ENCODE measurements at places on chromosomes 4 and X. TPM values are rescaled to one million over a fixed set of nuclear protein-coding genes. Genes with fewer than 3 reads are reported as not detected.

- no peak for DNase-seq
Observed at GRCh38 chrX:38626296-38626695, 65.0 kb downstream of the TSPAN7 start.

DNA sequence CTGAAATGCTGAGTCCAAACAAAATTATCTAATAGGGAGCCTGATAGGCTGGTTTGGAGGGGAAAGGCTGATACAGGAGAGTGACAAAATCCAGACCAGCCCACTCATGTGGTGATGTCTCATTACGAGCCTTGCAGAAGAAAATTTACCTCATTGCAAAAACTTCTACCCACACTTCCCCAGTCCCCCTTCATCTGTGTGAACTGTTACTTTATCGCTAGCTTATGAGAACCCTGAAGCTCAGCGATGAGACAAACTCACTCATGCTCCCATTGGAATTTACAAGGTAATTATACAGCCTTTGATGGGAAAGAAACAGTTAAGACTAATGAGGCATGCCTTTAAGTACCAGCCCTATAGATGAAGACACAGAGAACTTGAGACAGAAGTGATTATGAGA, 76.1 kb downstream of the ARHGAP6 start:
- no peak for DNase-seq

GRCh38 chr4:139554893-139555704, 920 bp downstream of the SETD7 start:
- DNase-seq: peak; percentile 96

GRCh38 chr4:7828011-7828720, 111.5 kb downstream of the AFAP1 start:
- peak; percentile 92 for DNase-seq

DNA sequence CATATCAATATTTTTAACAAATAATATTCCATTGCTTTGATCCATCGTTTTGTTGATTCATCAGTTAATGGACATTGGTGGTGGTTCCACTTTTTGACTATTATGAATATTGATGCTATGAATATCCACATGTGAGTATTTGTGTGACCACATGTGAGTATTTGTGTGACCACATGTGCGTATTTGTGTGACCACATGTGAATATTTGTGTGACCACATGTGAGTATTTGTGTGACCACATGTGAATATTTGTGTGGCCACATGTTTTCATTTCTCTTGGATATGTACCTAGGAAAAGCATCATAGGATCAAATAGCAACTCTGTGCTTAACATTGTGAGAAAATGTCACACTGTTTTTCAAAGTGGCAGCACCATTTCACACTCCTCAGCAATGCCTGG, 433.6 kb upstream of the FRG1 start:
- DNase-seq: no peak

GRCh38 chrX:10725071-10725470, 104.7 kb upstream of the MID1 start:
- no peak for DNase-seq

DNA sequence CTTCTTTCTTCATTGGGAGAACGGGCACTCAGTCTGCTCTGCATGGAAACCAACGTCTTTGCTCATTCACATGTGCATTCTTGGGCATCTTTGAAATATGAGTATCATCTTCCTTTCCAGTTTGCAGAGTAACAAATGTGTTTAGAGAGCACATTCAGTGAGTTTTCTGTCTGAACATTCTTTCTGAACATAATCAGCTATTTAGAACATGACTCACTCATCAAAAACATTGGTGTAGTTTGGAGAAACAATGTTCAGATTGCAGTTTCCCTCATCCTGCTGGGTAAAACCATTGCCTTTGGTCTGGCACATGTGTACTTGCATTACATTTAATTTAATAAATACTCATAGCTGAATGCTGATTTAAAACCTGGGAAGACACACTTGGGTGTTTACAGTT, 81.5 kb upstream of the F9 start:
- DNase-seq: no peak

DNA sequence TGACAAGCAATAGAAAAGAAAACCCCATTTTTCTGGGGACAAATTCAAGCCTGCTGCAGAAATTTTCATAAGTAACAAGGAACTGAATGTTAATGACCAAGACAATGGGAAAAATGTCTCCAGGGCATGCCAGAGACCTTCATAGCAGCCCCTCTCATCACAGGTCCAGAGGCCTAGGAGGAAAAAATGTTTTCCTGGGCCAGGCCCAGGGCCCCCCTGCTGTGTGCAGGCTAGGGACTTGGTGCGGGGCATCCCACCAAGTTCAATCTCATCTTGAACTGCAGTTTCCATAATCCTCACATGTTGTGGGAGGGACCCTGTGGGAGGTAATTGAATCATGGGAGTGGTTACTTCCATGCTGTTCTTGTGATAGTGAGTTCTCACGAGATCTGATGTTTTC, 211.5 kb upstream of the GRIA3 start:
- no peak for DNase-seq

DNA sequence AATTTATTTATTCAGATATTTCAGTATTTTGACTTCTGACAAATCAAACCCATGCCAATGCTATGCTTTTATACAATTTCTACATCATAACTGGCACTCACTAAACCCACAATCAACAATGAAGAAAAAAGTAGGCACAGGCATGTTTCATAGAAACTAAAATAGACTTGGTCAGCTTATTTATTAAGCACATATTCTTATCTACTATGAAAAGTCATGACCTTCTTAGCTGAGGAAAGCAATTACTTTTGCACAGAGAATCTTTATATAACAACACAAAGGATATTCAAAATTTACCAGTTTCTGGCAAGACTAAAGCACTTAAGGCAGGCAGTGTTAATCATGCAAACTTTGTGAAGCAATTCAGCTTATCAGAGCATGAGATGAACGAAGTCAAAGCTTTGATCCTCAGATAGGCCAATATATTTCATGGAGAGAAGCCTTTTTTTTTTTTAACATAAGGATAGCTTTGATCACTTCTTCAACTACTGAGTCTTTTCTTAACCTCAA, 490.6 kb downstream of the INPP4B start:
- DNase-seq: no peak

DNA sequence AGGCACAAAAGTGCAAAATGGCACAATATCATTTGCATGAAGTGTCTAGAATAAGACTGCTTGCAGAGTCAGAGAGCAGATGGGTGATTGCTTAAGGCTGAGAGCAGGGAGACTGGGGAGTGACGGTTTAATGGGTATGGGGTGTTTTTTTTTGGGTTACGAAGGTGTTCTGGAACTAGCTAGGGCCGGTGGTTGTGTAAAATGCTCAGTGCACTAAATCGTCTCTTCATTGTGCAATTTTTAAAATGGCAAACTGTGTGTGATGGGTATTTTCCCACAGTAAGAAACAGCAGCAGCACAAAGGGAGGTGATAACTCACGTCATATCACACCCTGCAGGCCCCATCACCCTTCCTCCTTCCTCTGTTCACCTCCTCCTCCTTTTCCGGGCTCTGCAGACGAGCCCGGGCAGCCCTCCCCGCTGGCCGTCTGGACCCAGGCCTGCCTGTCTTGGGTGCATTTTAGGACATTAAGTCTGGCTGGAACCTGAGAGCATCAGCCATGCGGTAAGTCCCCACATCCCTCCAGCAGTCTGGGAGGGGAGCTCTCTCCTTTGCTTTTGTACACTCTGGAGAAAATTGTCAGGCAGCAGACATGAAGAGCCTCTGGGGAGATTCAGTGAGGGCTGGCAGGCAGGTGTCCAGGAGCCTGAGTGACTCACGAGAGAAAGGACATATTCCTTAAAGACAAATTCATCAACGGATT, 42.7 kb downstream of the ASMT start:
- no peak for DNase-seq

DNA sequence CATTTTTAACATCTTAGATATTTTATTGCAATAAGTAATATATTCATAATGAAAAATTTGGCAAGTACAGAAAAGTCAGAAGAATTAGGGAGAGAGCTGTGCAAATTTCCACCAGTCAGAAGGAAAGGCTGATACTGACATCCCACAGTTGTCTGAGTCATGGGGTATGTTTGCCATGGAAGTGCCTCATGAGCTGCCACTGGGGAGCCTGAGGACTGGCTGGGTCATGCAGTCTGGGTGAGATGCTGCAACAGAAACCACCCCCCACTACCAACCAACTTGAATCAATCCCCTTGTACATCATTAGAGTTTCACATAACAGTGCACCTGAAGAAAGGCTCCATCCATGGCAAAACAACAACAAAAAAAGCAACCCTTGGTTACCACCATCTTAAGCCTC, 45.2 kb upstream of the ENPP6 start:
- DNase-seq: no peak

- DNase-seq: no peak
Observed at GRCh38 chr4:159237975-159238374, 135.1 kb downstream of the RAPGEF2 start.

PNMA6A gene
- total RNA-seq: 3.1 TPM

C4orf50 gene
- total RNA-seq: 0.16 TPM

NRK gene
- 3.4 TPM for total RNA-seq

SPANXD gene
- not detected for total RNA-seq

GPR50 gene
- total RNA-seq: not detected

CRLF2 gene
- total RNA-seq: 1.1 TPM
